ENCODE measurements at places on chromosomes 7 and 10.

DNA sequence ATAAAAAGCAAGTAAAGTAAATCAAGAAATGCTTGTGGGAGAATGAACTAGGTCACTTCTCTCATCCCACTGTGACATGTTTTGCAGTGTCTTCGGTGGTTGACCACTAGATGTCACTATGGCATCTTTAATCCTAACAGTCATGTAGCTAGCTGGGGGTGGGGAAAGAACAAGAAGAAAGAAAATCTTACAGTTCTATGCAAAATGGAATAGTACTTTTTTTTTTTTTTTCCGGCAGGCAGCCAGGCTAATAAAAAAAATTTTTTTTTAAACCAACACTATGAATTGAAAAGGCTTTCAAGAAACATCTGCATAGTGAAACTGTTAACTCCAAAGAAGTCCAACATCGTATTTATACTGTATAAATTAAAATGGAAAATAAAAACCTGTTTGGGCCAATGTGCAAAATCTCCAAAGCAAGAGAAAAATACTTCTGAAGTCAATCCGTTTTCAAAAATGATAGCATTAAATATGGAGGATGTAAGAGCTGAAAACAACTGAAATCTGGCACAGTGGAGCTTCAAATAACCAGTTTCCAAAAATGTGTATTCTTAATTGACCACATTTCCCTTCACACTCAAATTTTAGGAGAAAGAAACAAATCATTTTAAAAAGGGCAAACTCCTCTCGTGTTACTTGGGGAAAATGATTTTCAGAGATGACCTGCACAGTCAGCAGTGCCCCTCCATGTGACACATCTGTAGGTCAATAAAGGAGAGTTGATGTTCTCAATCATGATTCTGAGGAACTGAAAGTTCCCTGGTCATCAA lies 38.5 kb downstream of the CDK1 start:
- DNase-seq = no peak

DNA sequence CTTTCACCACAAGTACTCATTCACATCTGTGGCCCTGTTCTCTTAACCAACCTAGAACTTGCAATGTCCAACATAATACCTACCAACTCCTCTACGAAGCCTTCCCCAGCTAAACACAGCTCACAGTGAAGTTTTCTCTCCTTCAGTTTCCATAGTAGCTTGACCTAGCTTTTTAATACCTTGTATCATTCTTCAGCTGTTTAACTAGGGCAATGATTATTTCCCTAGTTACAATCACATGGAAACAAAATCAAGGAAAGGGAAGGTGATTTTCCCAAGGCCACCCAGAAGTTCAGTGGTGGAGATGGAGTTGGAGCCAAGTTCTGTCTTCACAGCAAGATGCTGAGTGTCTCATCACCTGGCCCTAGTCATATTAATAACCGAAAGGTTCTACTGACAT lies 16.3 kb downstream of the CDHR3 start:
- no peak for DNase-seq

- DNase-seq = no peak
Observed at GRCh38 chr10:17122726-17123661, 6.6 kb downstream of the CUBN start.

GRCh38 chr10:35898716-35899440 lies 256.8 kb upstream of the FZD8 start:
- DNase-seq = no peak

- no peak for DNase-seq
Observed at GRCh38 chr7:81469153-81469868, 300.5 kb downstream of the HGF start.

GRCh38 chr7:70730451-70731110 lies 401.4 kb upstream of the GALNT17 start:
- no peak for DNase-seq

DNA sequence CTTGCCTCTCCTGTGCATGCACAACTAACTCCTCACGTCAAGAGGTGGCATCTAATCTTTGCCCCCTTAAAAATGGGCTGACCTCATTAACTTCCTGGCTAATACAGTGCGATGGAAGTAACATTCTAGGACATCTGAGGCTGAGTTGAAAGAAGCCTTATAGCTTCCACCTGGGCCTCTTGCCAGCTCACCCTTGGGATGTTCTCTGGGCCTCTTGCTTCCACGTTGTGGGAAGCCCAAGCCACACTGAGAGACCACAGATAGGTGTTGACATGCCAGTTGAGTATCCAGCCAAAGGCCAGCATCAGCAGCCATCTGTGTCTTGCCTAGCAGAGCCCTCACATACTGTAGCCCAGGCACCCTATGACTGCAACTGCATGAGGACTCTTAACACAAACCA lies 60.8 kb upstream of the GDF10 start:
- DNase-seq = peak; percentile 24

DNA sequence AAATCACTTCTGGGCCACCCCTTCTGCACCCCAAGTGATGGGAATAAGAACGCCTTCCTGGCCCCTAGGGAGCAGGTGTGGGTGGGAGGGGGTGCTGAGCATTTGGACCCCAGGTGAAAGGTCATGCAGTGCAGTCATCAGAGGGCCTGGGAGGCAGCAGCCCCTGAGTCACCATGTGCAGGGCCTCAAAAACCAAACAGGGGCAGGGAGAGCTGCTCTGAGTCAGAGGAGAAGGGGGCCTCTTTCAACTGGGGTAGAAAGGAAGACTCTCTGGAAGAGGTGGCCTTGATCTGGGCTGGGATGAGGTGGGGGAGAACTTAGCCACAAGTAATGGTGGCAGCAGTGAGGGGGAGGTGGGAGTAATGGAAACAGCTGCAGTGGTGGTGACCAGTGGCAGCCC lies 164.3 kb downstream of the BUB3 start:
- no peak for DNase-seq

DNA sequence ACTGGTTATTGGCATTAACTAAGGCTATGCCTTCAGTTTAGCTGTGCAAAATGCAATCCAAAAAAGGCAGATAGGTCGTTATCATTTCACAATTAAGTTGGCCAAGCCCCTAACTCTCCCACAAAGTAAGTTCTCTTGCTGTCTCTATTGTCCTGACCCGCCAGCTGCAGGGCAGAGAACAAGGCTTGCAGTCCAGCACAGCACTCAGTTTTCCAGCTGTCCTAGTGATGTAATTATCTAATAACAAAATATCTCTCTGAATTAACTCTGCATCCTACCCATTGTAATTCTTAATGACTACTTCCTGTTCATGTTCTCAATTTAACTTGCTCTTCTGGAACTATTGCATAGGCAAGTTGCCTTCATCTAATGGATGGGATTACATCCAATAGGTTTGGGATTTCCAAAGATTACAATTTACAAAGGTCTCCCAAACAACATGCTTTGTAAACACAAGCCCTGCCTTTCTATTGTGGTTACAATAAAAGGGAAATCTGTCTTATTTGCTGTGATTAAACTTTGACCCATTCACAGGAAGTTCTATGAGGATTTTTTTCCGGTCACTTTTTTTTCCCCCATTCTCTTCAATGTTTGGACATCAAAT lies 55.2 kb downstream of the CDK6 start:
- DNase-seq = no peak

DNA sequence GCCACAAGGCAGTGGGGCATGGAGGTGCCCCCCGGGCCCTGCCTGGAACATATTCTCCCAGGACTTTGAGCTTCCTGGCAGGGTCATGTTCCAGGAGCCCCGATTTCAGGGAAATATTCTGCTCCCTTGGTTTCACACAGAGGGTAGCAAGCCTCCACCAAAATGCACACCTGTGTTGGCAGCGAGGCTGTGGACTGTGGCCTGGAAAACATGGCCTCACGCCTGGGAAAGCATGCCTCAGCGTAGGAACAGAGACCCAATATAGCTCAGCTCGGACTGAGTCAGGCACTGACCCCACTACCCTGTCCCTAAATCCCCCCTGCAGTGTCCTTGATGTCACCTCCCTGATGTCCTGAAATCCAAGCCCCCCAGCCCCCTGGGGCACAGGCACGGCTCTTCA lies 92.0 kb downstream of the KCNMA1 start:
- no peak for DNase-seq

GRCh38 chr7:155950898-155951553 lies 138.8 kb upstream of the SHH start:
- DNase-seq = no peak

DNA sequence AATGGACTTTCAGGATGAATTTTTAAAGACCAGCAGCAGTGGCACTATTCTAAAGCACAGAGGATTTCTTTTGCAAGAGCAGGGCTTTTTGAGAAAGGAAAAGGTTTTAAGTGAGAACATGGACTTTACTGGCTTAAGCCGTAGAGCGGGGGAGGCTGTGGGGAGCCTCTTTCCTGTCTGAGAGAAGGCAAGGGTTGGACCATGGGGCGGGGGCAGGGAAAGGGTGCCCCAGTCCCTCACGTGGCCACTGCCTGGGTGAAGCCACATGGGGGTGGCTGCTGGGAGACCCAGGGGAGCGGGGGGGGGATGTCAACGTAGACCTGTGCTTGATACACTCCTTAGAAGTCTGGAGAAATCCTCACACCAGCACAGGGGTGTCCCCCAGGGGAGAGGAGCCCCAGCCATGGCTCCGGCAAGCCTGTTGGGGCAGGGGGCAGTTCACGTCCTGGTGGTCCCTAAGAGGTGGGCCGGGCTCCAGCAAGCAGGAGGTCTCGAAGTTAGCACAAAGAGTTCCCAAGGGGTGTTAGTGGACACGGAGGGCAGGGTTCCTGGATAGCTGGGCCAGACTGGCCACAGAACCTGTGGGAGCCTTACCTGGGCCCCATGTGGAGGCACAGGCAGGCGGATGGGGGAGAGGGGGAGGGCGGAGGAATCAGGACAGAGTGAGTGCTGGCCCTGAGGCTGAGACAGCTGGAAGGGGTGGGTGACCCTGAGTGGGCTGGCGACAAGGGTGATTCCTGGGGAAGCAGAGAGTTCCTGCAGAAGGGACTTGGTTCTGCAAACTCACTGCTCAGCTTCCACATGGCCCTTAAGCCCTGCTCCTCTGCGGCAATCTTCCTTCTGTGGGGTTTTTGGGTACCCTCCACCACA lies 36.9 kb upstream of the ELFN1 start:
- DNase-seq = no peak

GRCh38 chr7:7850150-7850549 lies 118.4 kb upstream of the GLCCI1 start:
- no peak for DNase-seq

DNA sequence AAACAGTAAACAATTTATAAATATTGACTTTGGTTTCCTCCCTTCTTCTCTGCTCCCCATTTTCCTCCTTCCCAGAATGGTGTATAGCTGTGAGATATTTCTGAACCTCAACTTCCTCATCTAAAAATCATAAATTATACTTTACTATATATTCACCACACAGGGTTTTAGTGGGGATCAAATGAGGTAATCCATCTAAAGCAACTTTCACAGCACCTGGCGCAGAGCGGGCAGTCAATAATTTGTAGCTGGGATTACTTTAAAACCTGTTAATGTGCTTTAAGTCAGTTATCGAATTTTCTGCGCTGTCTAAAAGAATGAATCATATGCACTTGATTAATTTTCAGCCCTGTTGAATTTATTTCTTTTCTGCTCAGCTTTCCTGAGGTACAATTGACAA lies 172.7 kb downstream of the PTEN start:
- no peak for DNase-seq

GRCh38 chr7:154438571-154439367 lies 386.6 kb downstream of the DPP6 start:
- DNase-seq = no peak

DNA sequence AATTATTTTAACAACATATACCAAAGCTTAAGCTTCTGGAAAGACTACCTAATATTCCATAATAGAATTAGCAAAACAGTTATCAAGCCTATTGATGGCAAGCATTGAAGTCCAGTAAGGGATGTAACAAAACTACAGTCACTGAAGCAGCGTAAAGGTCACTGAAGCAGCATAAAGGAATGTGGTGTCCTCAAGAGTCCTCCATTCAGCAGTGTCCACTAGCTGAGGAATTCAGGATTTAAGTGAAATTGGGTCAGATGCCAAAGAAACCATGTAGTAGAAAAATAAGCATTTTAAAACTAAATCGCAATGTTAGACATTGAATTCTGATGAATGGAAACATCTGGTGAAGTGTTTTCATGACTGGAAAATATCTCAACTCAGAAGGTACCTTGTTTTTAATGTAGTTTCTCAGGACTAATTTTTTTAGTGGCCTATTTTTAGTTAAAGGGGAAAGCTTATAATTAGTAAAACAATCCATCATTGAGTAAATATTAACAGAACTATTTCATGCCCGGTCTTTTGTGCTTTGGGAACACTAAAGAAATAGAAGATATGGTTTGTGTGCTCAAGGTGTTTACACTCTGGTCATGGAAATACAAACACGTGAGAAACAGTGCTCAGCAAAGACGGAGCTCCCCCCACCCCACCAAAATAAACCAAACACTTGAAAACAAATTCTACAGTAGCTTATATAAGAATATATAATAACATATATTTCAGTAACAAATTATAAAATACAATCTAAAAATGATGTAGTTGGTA lies 121.4 kb downstream of the CDK14 start:
- DNase-seq = no peak

DNA sequence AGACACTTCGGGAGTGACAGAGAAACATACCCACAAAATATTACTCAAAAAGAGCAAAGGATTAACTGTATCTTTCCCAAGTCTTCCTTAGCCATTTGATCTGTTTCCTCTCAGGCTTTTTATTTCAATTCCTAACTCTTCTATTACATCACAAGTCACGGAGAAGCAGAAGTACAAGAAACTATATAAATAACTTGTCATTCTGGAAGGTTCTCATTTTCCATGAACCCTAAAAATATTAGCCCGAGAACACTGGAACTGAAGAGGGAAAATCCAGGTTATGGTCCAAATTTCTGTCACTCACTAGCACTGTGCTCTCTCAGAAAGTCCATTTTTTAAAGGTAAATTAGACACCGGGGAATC lies 98.0 kb downstream of the GRB10 start:
- no peak for DNase-seq

- DNase-seq = peak; percentile 80
Observed at GRCh38 chr10:4947635-4948596, 15.3 kb upstream of the AKR1C1 start.

- DNase-seq = no peak
Observed at GRCh38 chr10:133067149-133068105, 20.3 kb upstream of the ADGRA1 start.

GRCh38 chr10:51171946-51172345 lies 97.7 kb downstream of the PRKG1 start:
- no peak for DNase-seq

Data from coronary artery (tissue), 2 donors.